ENCODE measurements at places on chromosomes 4 and X.

GRCh38 chr4:146458594-146458993 lies 63.1 kb downstream of the SLC10A7 start:
- DNase-seq, result no peak

GRCh38 chrX:118825227-118825626 lies 1.6 kb downstream of the ZCCHC12 start:
- DNase-seq, result no peak

DNA sequence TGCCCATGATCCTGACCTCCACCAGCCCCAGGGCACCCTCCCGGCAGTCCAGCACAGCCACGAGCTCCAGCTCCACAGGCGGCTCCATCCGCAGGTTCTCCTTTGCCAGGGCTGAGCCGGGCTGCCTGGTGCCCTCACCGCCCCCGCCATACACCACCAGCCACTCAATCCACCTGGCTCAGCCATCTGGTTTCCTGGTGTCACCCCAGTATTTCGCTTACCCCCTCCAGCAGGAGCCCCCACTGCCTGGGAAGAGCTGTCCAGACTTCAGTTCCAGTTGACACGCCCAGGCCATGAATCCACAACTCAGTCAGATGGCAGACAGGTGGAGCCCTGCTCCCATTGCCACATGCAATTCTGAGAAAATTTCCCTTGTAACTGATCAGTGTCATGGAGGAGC lies 3.9 kb downstream of the SHISA3 start:
- no peak for DNase-seq

- no peak for DNase-seq
Measured at GRCh38 chr4:8286719-8287342, 17.3 kb downstream of the HTRA3 start.

- DNase-seq, result no peak
Measured at GRCh38 chr4:94453391-94453963, 1.7 kb downstream of the PDLIM5 start.

GRCh38 chr4:168248176-168248710 lies 70.3 kb downstream of the DDX60 start:
- DNase-seq, result no peak
